ENCODE measurements at places on chromosomes 3 and 15. TPM values are rescaled to one million over a fixed set of nuclear protein-coding genes. Genes with fewer than 3 reads are reported as not detected.

EHD4 gene
- total RNA-seq: 22.6 TPM

HLTF gene
- total RNA-seq: 28.0 TPM

DNA sequence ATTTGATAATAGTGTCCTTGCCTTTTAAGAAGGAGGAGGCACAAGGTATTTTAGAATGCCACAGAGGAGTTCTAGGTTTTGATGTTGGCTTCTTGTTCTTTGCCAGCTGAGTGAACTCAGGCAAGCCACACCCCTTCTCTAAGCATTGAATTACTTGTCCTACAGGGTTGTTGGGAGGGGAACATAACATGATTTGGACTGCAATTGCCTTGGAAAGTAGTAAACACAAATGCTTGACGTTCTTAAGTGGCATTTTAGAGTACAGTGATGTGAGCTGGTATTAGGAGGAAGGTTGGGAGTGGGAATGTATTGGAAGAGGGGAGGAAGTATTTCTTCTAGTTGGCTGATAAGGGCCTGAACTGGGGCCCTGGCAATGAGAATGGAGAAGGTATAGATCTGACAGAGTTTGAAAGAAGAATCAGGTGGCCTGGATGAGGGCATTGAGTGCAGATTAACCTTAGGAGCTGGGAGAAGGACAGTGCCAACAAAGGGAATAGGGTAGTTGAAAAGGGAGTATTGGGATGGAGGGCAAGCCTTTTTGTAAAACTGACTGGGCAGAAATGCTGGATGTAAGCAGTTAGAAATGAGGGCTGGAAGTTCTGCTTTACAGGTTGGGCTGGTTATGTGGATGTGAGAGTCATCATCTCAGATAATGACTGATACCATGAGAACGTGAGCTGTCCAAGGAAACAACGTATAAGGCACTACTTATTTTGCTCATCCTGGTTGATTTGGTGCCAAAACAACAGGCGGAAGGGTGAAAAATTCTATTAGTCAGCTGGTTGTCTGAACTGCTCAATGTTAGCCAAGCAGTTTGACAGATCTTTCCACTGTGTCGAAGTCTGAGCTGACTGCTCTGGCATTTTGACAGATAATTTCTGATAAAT lies 16.7 kb downstream of the KAT2B start:
- peaks cover 4% of the 10 kb centered on the region for H3K36me3 ChIP-seq
- H3K27me3 ChIP-seq: no peaks in the 10 kb centered on the region
- H3K4me3 ChIP-seq: no peak overlapping the region
- peak; percentile 56 for DNase-seq

GRCh38 chr3:169863458-169863899 lies 6.3 kb downstream of the LRRC31 start:
- peak overlapping the region; percentile 14 for H3K4me3 ChIP-seq
- H3K27me3 ChIP-seq: peaks cover 11% of the 10 kb centered on the region
- H3K36me3 ChIP-seq: no peaks in the 10 kb centered on the region
- H3K4me1 ChIP-seq: peaks cover 25% of the 10 kb centered on the region
- DNase-seq: peak; percentile 70

DNA sequence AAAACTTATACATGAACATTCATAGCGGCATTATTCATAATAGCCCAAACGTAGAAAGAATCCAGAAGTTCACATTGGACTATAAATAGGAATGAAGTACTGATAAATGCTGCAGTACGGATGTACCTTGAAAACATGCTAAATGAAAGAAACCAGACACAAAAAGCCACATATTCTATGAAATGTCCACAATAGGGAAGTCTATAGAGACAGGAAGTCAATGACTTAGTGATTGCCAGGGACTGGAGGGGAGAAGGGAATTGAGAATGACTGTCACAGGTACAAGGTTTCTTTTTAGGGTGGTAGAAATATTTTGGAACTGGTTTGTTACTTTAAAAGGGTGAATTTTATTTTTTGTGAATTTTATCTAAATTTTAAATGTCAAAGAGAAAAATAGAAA lies 71.4 kb upstream of the SKOR1 start:
- H3K4me3 ChIP-seq: no peak overlapping the region
- H3K36me3 ChIP-seq: peaks cover 4% of the 10 kb centered on the region
- H3K4me1 ChIP-seq: peaks cover 56% of the 10 kb centered on the region
- DNase-seq: no peak
- no peak overlapping the region for H3K27ac ChIP-seq
- no peaks in the 10 kb centered on the region for H3K27me3 ChIP-seq

DNA sequence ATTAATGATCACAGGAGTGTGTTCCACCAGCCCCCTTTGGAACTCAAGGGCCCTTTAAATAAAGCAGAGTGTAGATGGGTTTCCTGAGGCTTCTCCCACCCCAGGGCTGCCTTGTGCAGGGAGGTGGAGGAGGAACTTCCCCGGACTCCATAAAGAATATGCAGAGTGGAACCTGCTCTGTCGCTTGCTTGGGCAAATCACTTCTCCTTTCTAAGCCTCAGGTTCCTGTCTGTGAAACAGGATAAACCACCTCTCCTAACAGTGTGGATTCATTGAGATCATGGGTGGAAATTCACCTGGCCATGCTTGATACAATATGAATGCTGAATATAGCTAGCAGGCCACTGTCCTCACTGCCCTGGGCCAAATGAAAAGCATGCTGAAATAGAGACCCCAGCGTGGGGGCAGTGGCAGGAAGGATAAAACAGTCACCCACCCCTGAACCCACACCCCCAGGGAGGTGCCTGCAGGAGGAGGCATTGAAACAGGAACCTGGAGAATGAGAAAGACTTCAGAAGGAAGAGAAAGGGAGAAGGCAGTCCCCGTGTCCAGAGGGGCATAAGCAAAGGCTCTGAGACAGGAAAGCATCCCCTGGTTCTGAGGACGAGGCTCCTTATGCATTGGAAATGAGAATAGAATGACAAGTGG lies 41.1 kb upstream of the CHRNB4 start:
- peaks cover 4% of the 10 kb centered on the region for H3K4me1 ChIP-seq
- no peaks in the 10 kb centered on the region for H3K27me3 ChIP-seq
- DNase-seq: no peak
- no peak overlapping the region for H3K27ac ChIP-seq
- no peaks in the 10 kb centered on the region for H3K36me3 ChIP-seq

DNA sequence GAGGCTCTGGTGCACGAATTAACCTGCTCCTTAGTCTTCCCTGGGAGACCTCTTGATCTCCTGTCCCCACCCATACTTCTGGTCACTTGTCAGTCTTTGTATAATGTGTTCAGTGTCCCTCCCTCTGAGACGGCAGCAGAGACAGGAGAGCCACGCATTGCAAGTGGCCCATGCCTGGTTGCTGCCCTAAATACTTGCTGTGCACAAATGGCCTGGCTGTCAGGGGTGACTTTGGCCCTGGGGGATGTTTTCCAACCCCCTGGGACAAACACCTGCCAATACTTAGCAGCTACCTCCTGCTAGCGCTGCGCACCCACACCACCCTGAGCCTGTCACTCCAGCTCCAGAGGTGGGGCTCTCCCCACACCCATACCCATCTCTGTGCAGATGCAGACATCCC lies 17.2 kb downstream of the KLF13 start:
- peaks cover 10% of the 10 kb centered on the region for H3K36me3 ChIP-seq
- peak overlapping the region; percentile 87 for H3K27ac ChIP-seq
- H3K4me1 ChIP-seq: peaks cover 90% of the 10 kb centered on the region

DNASE1L3 gene
- not detected for total RNA-seq
